ENCODE measurements at places on chromosomes 7 and 10.

- no peak for DNase-seq
These were observed 43.8 kb downstream of the ITIH5 start for GRCh38 chr10:7622969-7623368.

- DNase-seq = no peak
These were observed 80.9 kb downstream of the SORBS1 start for GRCh38 chr10:95480102-95480900.

GRCh38 chr10:66180581-66181318 is 745.1 kb upstream of the LRRTM3 start:
- DNase-seq = no peak

DNA sequence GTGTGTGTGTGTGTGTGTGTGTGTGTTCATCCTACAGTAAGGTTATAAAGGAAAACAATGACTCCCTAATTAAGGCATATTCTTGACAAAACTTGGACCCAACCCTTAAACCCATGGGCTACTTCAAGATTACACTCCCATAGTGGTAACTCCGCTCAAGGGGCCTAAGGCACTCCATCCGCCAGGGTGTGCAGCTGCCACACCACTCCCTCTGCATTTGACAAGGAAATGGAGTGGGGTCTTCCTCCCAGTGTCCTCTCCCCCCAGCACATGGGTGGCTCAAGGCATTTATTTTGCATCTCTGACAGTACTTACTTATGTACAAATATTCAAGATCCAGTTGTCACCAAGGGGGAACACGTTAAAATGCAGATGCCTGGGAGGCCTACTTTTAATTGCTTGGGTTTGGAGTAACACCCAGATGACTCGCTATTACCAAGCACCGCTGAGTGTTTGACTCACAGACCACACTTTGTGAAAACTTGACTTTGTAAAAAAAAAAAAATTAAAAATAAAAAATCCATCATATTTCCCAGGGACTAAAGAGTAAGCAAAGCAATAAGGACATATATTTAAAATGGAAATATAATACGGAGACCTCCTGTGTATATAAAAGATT is 53.0 kb upstream of the AGR3 start:
- no peak for DNase-seq

- no peak for DNase-seq
These were observed 47.9 kb upstream of the BAIAP2L1 start for GRCh38 chr7:98448766-98449165.

- DNase-seq = no peak
These were observed 2.7 kb downstream of the PRSS37 start for GRCh38 chr7:141838581-141838980.

Measured in NCI-H1105 (cell line).